ENCODE measurements at places on chromosomes 3 and 15. TPM values are rescaled to one million over a fixed set of nuclear protein-coding genes. Genes with fewer than 3 reads are reported as not detected.

Gene ZNF280D
- polyA plus RNA-seq, result 8.4 TPM

Gene MFGE8
- polyA plus RNA-seq, result 9.6 TPM

Gene CALML4
- polyA plus RNA-seq, result 0.40 TPM

Gene TM4SF1
- not detected for polyA plus RNA-seq

Gene VILL
- 16.8 TPM for polyA plus RNA-seq

Gene TYRO3
- polyA plus RNA-seq, result 0.46 TPM

Gene RARRES1
- polyA plus RNA-seq, result not detected

Gene HCLS1
- 493 TPM for polyA plus RNA-seq

Gene SYNM
- polyA plus RNA-seq, result 0.56 TPM

Gene TGM4
- polyA plus RNA-seq, result 0.43 TPM
